Fibroblast of mammary gland (primary cell): ENCODE measurements at places on chromosomes 1 and 21.

DNA sequence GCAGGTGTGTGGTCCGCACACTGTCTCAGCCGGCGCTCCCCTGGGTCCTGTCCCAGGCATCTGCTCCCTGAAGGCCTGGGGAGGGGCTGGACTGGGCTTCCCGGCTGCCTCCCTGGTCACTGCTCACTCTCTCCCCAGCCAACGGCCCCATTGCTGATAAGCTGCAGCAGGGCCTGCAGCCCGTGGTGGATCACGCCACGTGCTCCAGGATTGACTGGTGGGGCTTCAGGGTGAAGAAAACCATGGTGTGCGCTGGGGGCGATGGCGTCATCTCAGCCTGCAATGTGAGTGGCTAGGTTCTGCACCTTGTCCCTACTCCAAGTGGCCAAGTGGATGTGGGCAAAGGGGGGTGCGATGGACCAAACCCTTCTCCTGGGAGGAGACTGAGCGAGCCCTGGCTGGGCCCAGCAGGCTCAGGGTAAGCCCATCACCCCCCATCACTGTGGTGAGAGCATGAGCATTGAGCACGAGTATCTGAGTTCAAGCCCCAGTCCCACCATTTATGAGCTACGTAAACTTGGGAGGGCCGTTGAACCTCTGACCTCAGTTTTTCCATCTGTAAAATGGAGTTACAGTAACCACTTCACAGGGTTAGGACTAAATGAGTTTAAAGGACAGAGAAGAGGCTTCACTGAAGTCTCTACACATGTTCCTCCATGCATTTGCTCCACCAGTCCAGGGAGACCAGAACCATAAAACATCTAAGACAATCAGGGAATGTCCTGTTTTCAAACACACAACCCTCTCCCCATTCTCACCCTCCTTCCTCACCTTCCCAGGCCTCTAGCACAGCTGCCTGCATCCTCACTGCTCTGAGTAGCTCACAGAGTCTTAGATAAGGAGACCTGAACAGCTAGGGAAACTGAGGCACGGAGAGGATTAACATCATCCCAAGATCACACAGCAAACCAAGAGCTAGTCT, 6.5 kb downstream of the CTRC start:
- DNase-seq, result no peak

- DNase-seq, result peak; percentile 10
These were observed 206.9 kb upstream of the FMN2 start for GRCh38 chr1:239884796-239885195.

DNA sequence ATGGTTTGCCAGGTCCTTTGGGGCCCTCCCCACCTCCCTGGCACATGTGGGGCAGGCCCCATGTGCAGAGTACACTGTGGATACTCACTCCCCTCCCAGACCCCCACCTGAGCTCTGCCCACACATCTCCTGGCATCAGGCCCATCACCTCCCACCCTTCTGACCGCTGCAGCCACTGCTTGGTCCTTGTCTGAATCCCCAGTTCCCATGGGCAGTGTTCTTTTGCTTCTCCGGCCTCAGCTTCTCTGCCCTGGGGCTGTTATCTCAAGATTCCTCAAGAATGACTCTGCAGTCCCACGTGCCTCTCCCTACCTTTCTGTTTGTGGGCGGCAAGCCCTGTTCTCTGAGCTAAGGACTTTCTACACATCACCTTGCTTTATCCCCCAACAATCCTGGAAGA, 187.7 kb upstream of the EDN2 start:
- peak; percentile 56 for DNase-seq

GRCh38 chr1:46277658-46278373, 25.6 kb downstream of the LRRC41 start:
- DNase-seq, result no peak

DNA sequence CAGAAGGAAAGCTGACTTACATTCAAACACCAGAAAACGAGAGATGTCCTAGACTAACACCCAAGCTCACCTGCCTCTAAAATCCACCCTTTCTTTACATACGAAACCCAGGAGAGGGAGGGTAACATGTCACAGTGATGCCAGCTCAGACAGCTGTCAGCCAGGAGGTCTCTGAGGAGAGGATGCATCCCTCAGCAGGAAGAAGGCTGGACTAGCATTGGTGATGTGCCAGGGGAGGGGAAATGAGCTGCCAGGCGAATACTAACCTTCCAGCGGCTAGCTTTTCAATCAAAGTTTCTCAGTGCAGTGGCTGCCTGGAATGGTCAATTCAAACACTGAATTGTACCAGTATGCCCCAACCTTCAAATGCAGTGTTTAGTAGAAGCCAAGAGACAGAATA, 3.6 kb upstream of the UBE2G2 start:
- no peak for DNase-seq

GRCh38 chr1:18798946-18799345, 60.5 kb downstream of the TAS1R2 start:
- no peak for DNase-seq

DNA sequence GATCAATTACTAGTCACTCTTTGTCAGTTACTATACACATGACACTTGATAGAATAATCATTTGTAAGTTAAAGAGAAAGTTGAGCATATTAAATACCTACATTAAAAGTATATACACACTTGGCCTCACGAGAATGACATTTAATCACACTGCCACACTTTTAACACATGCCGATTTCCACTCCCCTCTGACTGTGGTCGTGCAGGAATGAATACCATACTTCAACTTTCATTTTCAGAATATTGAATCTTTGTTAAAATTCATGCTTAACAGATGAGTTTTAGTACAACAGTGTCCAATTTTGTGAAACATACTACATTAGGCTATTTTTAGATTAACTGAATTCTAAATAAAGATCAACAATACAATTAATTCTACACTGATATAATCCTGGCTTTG, 78.2 kb upstream of the SDC3 start:
- no peak for DNase-seq

GRCh38 chr1:165452336-165453130, 7.6 kb upstream of the RXRG start:
- peak; percentile 1 for DNase-seq

- no peak for DNase-seq
These were observed 328.6 kb downstream of the CAMTA1 start for GRCh38 chr1:7113822-7114221.
